ENCODE measurements at places on chromosomes 6 and 20. TPM values are rescaled to one million over a fixed set of nuclear protein-coding genes. Genes with fewer than 3 reads are reported as not detected.

ZNF391 gene
- total RNA-seq, result 1.3 TPM

ZNF217 gene
- total RNA-seq, result 7.6 TPM

RBM24 gene
- 133 TPM for total RNA-seq

REV3L gene
- 14.5 TPM for total RNA-seq

USP49 gene
- 1.7 TPM for total RNA-seq

WASF1 gene
- 4.8 TPM for total RNA-seq

GJA1 gene
- total RNA-seq, result 122 TPM

All from right atrium auricular region (tissue), 2 donors.